ENCODE measurements at places on chromosomes 2 and 18.
A peak's percentile ranks its signal among the peaks of the same experiment; 100 is the strongest.

DNA sequence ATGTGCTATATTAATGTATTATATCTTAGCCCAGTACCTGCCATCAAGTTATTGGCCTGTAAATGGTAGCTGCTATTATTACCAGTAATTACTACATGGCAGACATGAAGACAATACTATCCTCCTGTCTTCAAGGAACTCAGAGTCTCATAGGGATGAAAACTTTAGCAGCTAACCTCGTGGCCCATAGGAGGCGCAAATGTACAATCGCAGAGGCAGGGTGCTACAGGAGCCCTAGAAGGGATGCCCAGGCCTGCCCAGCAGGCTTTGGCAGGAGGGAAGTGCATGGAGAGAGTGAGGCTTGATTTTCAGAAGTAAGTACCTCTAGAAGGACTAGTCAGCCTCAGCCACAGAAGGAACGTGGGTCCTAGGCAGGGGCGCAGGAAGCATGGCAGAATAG is 44.7 kb upstream of the KIDINS220 start:
- DNase-seq: no peak

DNA sequence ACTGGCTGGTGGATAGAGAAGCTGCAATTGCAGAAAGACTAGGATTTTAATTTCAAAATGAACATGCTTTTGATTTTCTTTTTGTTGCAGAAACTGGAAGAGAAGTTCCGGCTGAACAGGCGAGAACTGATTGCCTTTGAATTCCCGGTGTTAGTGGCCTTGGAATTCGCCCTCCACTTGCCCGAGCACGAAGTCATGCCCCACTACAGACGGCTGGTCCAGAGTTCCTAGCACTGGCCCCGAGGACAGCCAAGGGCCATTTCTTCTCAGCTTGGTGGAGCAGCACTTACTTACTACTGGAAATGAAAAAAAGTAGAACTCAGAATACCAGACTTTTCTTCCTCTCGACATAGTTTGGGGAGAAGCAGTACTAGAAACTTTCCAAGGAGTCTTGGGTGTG is 121.9 kb downstream of the CABLES1 start:
- DNase-seq: no peak

DNA sequence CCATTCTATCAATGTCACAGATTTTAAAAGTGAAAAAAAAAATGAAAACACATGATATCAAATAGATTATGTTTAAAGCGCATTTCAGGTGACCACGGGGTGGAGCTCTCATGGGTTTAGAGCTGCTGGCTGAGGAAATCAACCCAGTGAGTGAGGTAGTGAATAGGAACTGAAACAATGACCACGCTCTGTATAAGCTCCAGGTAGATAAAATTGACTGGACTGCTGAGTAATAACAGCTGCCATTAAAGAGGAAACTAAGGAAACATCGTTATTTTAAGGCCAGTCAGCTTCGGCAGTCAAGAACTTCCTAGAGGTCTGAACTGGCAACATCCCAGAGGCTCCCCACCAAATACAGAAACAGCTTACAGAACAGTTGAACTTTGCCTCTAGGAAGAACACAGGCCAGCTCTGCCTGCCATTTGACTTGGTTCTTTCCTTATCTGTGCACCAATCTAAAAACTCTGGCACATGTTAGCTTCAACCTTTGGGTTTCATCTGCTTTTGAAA is 185.9 kb downstream of the PDE1A start:
- peak; percentile 9 for DNase-seq

DNA sequence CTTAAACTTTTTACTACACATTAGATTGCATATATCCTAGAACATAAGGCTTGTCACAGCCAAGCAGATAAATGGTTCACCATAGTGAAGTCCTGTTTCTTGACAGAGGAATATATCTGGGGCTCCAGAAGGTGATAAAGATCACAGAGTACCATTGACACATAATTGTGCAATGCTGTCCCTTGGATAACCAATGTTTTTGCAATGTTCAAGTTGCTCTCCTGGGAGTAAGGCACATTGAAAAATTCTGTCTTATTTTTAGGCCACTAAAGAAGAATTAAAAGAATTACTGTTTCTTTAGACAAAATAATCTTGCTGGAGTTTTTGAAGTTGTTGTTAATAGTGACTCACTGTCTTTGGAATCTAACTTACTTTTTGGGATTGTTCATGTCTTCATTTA is 1132.8 kb downstream of the LRP1B start:
- no peak for DNase-seq

GRCh38 chr18:228586-228985 is 39.3 kb downstream of the THOC1 start:
- no peak for DNase-seq

DNA sequence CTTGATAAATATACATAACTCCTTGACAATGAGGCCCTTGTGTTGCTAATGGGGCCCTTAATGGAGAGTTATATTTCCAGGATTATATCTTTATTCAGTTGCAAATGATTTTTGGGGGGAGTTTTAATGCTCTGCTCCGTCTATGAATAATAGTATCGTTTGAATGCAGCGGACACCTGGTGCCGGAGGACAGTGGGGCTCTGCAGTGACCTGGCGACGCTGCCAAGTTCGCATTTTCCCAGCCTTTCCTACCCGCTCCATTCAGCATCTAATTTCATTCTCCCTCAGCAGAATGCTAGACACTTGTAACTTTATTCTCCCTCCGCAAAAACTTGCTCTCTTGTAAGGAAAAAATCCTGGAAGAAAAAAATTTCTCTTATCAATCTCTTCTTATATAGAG is 257.6 kb upstream of the SALL3 start:
- DNase-seq: no peak

DNA sequence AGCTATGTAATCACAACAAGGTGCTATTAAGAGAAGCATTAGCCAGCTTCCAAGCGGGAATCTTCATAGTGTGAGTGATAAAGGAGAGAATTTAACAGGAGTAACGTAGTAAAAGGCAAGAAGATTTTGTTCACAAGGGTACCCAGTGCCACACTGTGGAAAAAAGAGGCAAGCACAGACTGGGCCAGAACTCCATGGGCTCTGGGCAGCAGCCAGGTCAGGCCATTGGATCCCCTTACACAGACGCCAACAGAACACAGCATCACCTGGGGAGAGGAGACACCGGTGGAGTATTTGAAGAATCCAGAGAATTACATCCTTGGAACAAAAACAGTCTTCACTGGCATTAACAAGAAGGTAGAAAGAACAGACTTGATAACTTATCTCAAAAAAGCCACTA is 21.2 kb downstream of the AMER3 start:
- DNase-seq: no peak

- DNase-seq: no peak
Measured at GRCh38 chr2:45469314-45470099, 141.6 kb downstream of the SRBD1 start.

GRCh38 chr2:229268626-229269025 is 2.5 kb downstream of the PID1 start:
- DNase-seq: no peak

DNA sequence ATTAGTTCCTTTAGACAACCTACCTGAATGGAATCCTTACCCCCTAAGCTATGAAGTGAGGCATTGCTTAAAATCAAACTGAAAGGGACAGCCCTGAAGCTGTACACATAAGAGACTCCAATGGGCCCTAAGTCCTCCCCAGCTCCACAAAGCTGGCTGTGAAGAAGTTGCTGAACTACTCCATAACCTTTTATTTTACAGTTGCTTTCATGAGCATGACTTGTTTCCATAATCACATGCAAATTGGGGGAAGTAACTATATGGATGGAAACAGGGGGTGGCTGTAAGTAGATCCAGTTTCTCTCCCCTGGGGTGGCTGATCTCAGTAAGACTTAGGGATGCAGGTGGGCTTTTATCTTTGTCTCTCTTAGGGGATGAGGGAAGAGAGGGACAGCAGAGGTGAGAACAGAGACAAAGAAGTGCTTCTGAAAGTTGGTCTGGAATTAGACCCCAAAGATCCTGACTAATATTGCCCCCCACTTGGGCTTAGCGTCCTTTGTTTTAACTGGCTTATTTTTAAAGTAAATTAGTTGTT is 5.5 kb downstream of the FZD5 start:
- no peak for DNase-seq

- DNase-seq: no peak
Measured at GRCh38 chr2:136045344-136045743, 59.9 kb upstream of the DARS1 start.

- no peak for DNase-seq
Measured at GRCh38 chr2:31334311-31335026, 80.1 kb downstream of the XDH start.

DNA sequence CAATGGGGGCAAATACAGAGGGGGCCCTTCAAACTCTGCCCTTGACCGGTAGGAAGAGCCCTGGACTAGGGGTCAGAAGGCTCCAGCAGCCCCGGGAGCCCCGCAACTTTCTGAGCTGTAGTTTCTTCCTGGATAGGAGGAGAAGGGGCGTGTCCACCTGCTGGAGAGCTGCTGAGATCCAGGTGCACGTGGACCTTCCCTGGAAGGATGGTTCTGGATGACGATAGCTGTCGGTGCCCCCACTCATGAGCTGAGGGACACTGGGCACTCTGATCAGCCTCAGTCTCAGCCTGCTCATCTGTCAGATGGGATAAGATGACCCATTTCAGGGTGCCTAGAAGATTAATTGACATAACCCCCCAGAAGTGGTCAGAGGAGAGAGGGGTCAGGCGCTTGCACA is 125.2 kb upstream of the HDAC4 start:
- no peak for DNase-seq

- DNase-seq: no peak
Measured at GRCh38 chr2:74501335-74502071, 2.1 kb upstream of the LBX2 start.

Data from stimulated activated CD4-positive, alpha-beta T cell treated with anti-CD3 and anti-CD28 coated beads, Interleukin-15, amount 100 ng/mL, for 48 hours (primary cell).